ENCODE measurements at places on chromosomes 1 and 21. TPM values are rescaled to one million over a fixed set of nuclear protein-coding genes. Genes with fewer than 3 reads are reported as not detected.

The CELF3 gene
- not detected for total RNA-seq

The TSSK3 gene
- total RNA-seq = 0.76 TPM

The EFHD2 gene
- total RNA-seq = 48.6 TPM

The MPC2 gene
- 42.5 TPM for total RNA-seq

The GJA9 gene
- total RNA-seq = not detected

The ICOSLG gene
- total RNA-seq = 2.4 TPM

The PDE4DIP gene
- 21.9 TPM for total RNA-seq

Data from activated CD4-positive, alpha-beta T cell treated with anti-CD3 and anti-CD28 coated beads for 36 hours (primary cell).